ENCODE measurements at places on chromosomes 5 and 9. TPM values are rescaled to one million over a fixed set of nuclear protein-coding genes. Genes with fewer than 3 reads are reported as not detected.

DNA sequence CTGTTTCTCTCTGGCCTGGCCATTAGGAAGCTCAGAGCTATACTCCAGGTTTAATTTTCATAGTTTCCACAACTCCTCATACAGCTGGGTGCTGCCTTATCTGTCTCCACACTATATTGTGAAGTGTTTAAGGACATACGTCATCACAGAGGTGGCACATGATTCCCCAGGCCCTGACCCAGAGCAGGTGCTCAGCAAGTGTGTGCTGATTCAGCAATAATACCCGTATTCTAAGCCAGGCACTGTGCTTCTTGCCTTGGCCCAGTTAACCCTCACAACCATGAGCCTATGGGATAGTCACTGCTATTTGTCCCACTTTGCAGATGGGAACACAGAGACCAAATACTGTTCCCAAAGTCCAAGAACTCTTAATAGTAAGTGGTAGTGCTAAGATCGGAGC, 93.5 kb upstream of the SMIM23 start:
- no peak overlapping the region for H3K27ac ChIP-seq
- H3K27me3 ChIP-seq = no peaks in the 10 kb centered on the region
- H3K4me3 ChIP-seq = no peak overlapping the region
- H3K4me1 ChIP-seq = peaks cover 6% of the 10 kb centered on the region

DNA sequence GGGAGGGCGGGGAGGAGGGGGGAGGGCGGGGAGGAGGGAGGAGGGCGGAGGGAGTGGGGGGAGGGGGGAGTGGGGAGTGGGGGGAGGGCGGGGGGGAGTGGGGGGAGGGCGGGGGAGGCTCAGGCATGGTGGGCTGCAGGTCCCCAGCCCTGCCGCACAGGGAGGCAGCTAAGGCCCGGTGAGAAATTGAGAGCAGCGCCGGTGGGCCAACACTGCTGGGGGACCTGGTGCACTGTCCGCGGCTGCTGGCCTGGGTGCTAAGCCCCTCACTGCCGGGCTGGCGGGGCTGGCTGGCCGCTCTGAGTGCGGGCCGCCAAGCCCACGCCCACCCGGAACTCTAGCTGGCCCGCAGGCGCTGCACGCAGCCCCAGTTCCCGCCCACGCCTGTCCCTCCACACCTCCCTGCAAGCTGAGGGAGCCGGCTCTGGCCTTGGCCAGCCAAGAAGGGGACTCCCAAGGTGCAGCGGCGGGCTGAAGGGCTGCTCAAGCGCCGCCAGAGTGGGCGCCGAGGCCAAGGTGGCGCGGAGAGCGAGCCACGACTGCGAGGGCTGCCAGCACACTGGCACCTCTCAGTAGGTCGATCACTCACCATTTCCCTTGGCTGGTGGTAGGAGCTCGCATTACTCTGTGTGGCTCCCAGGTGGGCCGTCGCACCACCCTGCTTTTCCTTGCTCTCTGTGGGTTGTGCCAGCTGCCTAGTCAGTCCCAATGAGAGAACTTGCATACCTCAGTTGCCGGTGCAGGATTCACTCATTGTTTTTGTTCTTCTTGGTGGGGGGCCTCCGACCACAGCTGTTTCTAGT, 160.2 kb downstream of the CNTLN start:
- DNase-seq = no peak
- no peaks in the 10 kb centered on the region for H3K27me3 ChIP-seq
- no peaks in the 10 kb centered on the region for H3K36me3 ChIP-seq

Gene WDR31
- total RNA-seq = 2.2 TPM

Gene ENTREP1
- 176 TPM for total RNA-seq

- no peaks in the 10 kb centered on the region for H3K27me3 ChIP-seq
- H3K4me1 ChIP-seq = no peaks in the 10 kb centered on the region
- no peak overlapping the region for H3K4me3 ChIP-seq
- H3K27ac ChIP-seq = no peak overlapping the region
- DNase-seq = peak; percentile 40
Measured at GRCh38 chr9:76419782-76420380, 25.7 kb upstream of the RFK start.

Gene F12
- 3.4 TPM for total RNA-seq

Gene FOXD4L3
- total RNA-seq = 0.21 TPM

Gene DDX4
- total RNA-seq = not detected

Gene ZNF608
- 75.0 TPM for total RNA-seq

- no peak for DNase-seq
- H3K27me3 ChIP-seq = peaks cover 14% of the 10 kb centered on the region
- no peaks in the 10 kb centered on the region for H3K36me3 ChIP-seq
- H3K27ac ChIP-seq = no peak overlapping the region
- no peak overlapping the region for H3K4me3 ChIP-seq
Measured at GRCh38 chr5:16364910-16365309, 100.7 kb downstream of the ZNF622 start.

GRCh38 chr5:127739807-127740384, 36.7 kb downstream of the CCDC192 start:
- DNase-seq = peak; percentile 30
- H3K36me3 ChIP-seq = no peaks in the 10 kb centered on the region
- no peak overlapping the region for H3K4me3 ChIP-seq
- H3K27me3 ChIP-seq = no peaks in the 10 kb centered on the region
- peaks cover 5% of the 10 kb centered on the region for H3K4me1 ChIP-seq

DNA sequence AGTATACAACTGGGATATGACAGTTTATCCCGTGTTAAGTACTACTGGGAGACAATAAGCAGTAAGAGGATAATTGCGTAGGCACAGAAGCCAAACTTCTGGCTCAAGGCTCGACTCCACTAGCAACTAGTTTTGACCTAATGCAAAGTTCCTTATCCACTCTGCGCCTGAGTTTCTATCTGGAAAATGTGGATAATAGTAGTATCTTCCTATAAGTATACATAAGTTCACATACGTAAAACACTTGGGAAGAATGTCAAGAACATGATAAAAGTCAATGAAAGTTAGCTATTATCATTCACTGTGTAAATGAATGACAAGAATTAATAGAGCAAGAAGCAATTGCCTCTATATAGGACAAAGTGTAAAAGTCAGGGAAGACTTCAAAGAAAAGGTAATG, 45.7 kb downstream of the FTMT start:
- no peaks in the 10 kb centered on the region for H3K4me1 ChIP-seq
- DNase-seq = no peak
- H3K36me3 ChIP-seq = no peaks in the 10 kb centered on the region

Gene CXCL14
- 1.2 TPM for total RNA-seq

- no peak overlapping the region for H3K4me3 ChIP-seq
- no peaks in the 10 kb centered on the region for H3K36me3 ChIP-seq
- H3K4me1 ChIP-seq = no peaks in the 10 kb centered on the region
- peaks cover 23% of the 10 kb centered on the region for H3K27me3 ChIP-seq
Measured at GRCh38 chr9:114522286-114522685, 17.0 kb upstream of the WHRN start.

GRCh38 chr9:105141146-105141975, 103.1 kb upstream of the SLC44A1 start:
- DNase-seq = no peak
- H3K4me3 ChIP-seq = no peak overlapping the region
- H3K27me3 ChIP-seq = no peaks in the 10 kb centered on the region
- H3K27ac ChIP-seq = no peak overlapping the region
- H3K4me1 ChIP-seq = no peaks in the 10 kb centered on the region

Measured in cardiac muscle cell (in vitro differentiated cells and primary cell).